ENCODE measurements at places on chromosomes 7 and 10.

DNA sequence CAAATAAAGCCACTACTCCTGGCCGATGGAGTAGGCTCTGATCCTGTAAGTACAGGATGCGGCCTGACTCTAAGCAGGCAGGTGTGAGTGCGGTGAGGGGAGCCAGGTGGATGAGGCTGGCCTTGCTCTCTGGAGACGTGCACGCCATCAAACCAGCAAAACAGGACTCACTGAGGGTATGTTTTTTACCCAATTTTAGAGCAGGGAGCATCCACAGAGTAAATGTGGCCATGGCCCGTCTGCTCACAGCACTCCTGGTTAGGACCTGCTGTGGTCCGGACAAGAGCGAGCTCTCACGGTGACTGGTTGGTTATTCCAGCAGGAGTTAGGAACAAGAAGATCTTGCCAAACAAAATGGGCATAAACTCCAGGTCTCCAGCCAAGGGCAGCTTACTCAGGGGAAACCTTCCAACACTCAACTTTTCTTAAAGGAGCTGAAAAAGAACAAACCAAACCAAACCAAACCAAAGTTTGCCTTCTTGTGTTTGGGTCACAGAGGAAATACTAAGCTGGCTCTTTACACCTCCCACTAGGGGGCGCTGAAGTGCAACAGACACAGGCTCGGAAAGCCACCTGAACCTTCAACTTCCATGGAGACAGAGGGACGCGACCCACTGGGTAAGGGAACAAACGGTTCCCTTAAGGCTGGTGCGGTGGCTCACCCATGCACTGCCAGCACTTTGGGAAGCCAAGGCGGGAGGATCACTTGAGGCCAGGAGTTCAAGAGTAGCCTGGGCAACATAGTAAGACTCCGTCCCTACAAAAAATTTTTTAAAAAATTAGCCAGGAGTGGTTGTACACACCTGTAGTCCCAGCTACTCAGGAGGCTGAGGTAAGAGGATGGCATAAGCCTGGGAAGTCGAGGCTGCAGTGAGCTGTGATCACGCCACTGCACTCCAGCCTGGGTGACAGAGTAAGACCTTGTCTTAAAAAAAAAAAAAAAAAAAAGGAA is 122.4 kb downstream of the CLEC2L start:
- DNase-seq = no peak

DNA sequence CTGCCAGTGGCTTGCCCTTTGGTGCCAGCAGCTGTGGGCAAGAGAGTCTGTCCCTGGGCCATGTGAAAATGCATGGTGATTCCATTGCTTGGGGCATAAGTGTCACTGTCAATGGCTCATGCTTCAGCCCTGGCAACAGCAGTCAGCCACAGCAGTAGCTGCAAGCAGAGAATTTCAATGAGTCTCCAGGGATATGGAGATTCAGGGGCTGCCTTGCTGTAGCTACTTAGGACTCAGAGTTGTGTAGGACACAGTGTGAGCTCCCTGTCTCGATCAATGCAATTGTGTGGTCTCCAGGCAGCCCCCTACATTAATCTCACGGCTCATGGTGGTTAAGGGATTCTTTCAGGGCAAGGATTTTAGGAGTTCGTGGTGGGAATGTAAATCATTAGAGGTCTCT is 126.3 kb upstream of the STARD3NL start:
- DNase-seq = no peak

DNA sequence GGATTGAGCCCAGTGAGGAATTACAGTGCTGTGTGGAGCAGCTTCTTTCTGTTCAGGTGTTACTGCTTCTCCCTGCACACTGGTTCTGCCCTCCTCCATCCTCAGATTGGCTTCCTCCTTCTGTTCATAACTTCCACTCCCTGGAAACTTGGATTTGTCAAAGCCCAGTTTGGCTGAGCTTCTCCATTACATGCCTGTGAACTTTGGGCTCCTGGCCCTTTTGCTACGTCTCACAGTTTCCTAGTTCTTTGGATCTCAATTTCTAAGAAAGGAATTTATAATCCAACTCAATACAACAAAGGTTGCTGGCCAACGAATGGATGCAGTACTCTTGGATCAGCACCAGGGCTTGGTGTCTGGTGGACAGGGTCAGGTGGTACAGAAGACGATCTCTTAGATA is 318.1 kb downstream of the RPS24 start:
- DNase-seq = no peak

- DNase-seq = no peak
Measured at GRCh38 chr7:18639711-18640110, 144.2 kb downstream of the HDAC9 start.

DNA sequence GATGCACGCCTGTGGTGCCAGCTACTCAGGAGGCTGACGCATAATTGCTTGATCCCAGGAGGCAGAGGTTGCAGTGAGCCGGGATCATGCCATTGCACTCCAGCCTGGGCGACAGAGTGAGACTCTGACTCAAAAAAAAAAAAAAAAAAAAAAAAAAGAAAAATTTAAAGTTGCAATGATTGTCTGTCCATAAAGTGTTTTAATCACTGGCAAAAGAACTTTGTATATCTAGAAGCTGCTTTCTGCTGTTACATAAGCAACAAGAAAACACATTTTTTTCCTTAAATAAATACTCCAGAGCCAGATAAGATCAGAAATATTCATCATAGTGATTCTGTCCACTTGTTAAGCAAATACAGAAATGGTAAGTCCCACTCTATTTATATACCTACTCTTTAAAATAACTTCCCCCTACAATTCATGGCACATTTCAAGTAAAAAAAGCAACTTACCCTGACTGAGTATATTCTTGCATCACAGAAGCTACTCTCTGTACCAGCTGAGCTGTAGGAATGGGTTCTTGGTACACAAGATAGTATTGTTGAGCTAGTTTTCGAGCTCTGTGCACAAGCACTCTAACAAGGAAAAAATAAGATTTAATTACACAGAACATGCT is 7.6 kb downstream of the PSMA2 start:
- DNase-seq = no peak

GRCh38 chr7:65441010-65441409 is 67.4 kb downstream of the ZNF92 start:
- no peak for DNase-seq

- DNase-seq = no peak
Measured at GRCh38 chr7:221978-222715, 29.8 kb downstream of the FAM20C start.

DNA sequence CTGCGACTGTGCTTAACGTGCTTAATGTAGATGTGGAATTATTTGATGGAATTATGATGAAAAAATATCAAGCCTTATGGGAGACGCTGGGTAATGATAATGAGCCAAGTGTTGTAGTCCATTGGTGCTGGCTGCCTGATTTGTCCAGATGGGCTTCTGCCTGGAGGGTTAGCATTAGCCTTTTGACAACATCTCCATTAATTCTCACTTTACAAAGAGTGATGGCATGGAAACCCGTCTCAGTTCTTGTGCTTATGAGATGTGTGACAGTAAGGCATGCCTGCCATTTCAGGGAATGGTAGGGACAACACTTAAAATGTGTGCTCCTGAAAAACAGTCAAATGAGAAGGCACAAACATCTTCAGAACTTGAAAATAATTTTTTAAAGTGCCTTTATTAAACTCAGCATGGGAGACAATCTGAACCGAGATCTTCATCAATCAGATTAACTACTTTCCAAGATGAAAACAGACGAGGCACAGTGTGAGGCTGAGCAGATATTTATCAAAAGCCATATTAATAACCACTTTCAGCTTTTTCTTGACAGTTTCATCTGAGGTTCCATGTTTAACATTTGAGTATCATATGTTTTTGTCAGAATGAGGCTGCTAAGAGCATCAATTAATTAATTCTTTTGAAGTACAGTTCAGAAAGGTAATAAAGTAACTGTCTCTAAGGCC is 473.1 kb downstream of the NXPH1 start:
- DNase-seq = no peak

GRCh38 chr7:34603711-34604444 is 54.1 kb upstream of the NPSR1 start:
- DNase-seq = no peak

DNA sequence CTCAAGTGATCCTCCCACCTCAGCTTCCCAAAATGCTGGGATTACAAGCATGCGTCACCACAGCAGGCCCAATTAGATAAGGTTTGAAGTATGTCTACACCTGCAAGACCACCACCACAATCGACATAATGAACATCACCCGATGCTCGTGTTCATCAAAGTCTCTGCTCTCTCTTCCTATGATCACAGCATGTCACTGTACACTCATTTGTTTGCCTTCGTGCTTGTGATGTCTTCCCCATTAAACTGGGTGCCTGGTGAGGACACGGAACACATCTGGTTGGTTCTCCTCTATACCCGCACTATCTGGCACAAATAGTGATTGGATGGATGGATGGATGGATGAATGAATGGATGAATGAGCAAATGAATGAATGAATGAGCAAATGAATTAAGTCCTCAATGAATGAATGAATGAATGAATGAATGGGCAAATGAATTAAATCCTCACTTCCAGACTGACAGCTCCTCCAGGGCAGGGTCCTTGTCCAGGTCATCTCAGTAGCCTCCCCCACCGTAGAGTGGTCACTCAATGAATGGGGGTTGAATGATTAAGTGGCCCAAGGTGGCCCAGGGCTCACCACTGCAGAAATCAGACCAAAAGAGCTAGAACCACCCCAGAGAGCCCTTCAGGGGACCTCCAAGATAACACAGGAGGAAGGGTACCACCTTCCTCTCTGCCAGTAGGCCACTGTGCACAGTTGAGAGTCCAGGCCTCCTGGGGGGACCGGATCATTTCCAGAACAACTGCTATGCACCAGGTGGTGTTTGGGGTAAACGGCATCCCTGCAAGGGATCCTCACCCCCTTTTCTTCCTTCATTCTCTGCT is 101.9 kb upstream of the TNRC18 start:
- no peak for DNase-seq

DNA sequence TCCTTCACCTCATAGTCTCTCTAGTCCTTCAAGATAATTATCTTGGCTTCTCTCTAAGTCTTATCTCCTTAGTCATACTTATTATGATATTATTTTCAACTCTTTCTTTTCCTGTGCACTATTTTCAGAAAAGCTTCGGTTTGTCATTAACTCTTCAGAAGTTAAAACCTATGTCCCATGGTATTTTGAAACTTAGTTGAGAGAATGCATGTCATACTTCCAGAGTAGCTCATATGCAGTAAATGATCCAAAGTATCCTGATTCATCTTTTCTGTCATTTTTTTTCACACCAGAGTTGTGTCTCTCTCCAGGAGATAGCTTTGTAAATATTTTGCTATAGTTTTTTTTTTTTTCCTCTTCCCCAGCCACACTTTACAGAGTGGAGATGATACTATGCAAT is 1008.6 kb downstream of the NRG3 start:
- no peak for DNase-seq

DNA sequence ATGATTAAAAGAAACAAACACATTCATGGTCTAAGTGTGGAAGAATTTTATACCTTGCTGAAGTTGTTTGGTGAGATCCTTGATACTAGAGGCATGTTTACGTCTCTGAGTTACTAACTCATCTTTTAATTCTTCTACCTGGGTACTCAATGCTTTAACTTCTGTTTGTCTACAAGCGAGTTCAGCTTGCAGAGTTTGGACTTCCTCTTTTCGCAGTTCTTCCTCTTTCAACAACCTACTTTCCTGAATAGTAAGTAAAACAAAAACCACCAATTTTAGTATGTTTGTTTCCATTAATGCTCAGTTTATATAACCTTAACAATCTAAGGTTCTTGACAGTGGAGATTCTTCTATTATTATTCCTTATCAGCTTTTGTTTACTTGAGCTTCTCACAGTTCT is 42.9 kb downstream of the CCDC186 start:
- DNase-seq = no peak

DNA sequence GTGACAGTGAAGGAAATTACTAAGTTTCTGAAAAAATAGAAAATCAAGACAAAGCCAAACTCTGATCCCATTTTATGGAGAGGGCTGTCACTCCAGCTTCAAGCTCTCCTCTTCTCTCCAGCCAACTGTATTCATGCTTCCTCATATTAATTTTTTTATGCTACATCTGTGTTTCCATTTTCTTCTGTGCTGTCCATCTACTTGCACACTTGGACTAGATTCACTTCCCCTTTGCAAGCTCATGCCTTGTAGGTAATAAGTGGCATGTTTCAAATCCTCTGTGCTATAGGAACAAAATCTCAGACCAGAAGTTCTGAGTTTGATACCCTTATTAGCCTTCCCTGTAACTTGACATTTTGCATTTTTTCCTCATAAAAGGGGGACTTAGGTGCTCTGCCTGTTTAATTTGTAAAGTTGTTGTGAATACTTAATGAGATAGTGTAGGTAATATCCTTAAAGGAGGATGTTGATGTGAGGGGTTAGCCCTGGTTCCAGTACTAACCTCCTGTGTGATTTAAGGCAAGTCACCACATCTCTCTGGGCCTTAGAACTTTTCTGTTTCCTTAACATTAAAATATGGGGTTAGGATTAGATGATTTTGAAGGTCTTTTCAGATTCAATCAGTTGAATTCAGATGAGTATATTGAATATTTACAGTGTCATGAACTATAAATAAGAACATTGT is 358.8 kb downstream of the BBS9 start:
- DNase-seq = no peak

DNA sequence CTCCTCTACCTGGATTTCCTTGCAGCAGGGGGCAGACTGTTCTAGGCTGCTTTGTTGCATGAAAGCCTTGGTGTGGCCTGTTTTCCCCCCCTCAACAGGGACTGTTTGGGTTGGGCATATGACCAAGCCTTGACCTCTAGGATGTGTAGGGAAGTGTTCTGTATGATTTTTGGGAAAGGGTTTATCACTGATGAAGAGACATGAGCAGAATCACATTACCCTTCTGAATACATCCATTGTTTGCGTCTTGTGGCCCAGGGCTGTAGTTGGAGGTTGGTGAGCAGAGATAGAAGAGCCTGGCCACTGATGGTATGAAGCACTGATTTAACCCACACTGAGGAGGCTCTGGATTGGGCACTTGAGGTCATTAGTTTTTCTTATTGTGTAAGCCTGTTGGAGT is 26.6 kb downstream of the ZNF12 start:
- DNase-seq = no peak

- no peak for DNase-seq
Measured at GRCh38 chr7:137390076-137390475, 46.5 kb upstream of the PTN start.

- no peak for DNase-seq
Measured at GRCh38 chr10:16119445-16119844, 259.1 kb upstream of the MINDY3 start.

- no peak for DNase-seq
Measured at GRCh38 chr7:81013083-81013817, 94.4 kb upstream of the SEMA3C start.

GRCh38 chr10:121618906-121619305 is 20.7 kb upstream of the FGFR2 start:
- no peak for DNase-seq

- no peak for DNase-seq
Measured at GRCh38 chr7:3011211-3011852, 32.3 kb downstream of the CARD11 start.

Measured in vagina (tissue), 2 donors.